Myocyte (in vitro differentiated cells): ENCODE measurements at places on chromosomes 16 and 17. TPM values are rescaled to one million over a fixed set of nuclear protein-coding genes. Genes with fewer than 3 reads are reported as not detected.

Gene C17orf78
- not detected in 2 replicates for total RNA-seq

Gene SLC5A2
- total RNA-seq, result 0.05 TPM in 1 of 2 replicates, not detected in the other

Gene ALOX12B
- 0.16 and 0.40 TPM in 2 replicates for total RNA-seq

Gene ASGR2
- not detected in 2 replicates for total RNA-seq

Gene RHBDL1
- 1.5 and 1.6 TPM in 2 replicates for total RNA-seq

Gene VTN
- total RNA-seq, result 0.21 and 0.26 TPM in 2 replicates

Gene ASGR1
- 0.13 TPM in 1 of 2 replicates, not detected in the other for total RNA-seq

Gene CD300H
- total RNA-seq, result not detected in 2 replicates

Gene CES4A
- total RNA-seq, result 0.10 and 0.19 TPM in 2 replicates

Gene RNFT1
- total RNA-seq, result 12.4 and 12.5 TPM in 2 replicates

Gene ETV4
- 3.0 and 7.9 TPM in 2 replicates for total RNA-seq

Gene NPIPB9
- 0.68 and 1.1 TPM in 2 replicates for total RNA-seq

Gene C17orf50
- not detected in 2 replicates for total RNA-seq

Gene SLFN12
- 21.3 and 23.1 TPM in 2 replicates for total RNA-seq

Gene KRT33B
- 0.08 TPM in 1 of 2 replicates, not detected in the other for total RNA-seq

Gene ITGAX
- 0.40 TPM in 1 of 2 replicates, not detected in the other for total RNA-seq

Gene E2F4
- 75.8 and 93.9 TPM in 2 replicates for total RNA-seq

Gene SLC13A5
- total RNA-seq, result not detected in 2 replicates

Gene ZNF18
- total RNA-seq, result 14.3 and 14.4 TPM in 2 replicates

Gene CCP110
- 8.0 and 10.0 TPM in 2 replicates for total RNA-seq

Gene ARHGAP44
- 0.05 and 0.36 TPM in 2 replicates for total RNA-seq

Gene EVI2B
- total RNA-seq, result 1.8 and 2.2 TPM in 2 replicates

Gene OTOP2
- not detected in 2 replicates for total RNA-seq

Gene KIAA0513
- 11.9 and 17.9 TPM in 2 replicates for total RNA-seq

Gene IL17C
- total RNA-seq, result not detected in 2 replicates

Gene DHRS7C
- 0.16 TPM in 1 of 2 replicates, not detected in the other for total RNA-seq

Gene SLC2A4
- 20.0 and 28.3 TPM in 2 replicates for total RNA-seq
